ENCODE measurements at places on chromosomes 7 and 10.

- DNase-seq, result no peak
Measured at GRCh38 chr10:119653209-119653608, 2.0 kb downstream of the BAG3 start.

DNA sequence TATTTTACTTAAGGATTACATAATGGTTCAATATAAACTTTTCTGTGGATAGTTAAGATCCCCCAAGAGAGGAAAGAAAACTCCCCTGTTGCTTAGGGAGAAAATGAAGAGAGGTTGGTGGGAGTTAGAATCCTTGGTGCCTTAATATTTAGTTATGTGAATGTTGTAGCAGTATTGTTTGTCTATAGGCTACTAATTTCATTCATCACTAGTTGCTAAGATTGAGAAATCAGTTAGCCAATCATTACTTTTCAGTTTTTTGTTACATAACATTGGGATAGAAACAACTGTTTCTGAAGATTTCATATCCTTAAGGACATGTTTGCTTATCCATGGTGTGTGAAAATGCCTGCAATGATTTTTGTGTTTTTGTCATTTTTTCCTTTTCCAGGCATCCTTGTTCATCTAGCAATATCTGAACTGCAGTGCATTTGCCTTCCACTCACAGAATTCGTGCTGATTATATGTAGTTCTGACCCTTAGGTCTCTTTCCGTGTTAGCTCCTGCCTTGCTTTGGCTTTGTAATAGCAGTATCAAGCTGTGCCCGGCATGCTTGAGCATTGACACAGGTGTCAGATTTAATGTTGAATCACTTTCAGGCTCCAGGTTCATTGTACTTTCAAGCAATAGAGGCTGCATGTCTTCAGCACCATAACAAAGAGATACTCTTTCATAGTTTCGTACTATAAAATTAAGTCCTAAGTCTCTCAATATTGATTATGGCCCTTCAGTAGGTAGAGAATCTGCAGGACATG is 85.0 kb downstream of the PODXL start:
- DNase-seq, result no peak

DNA sequence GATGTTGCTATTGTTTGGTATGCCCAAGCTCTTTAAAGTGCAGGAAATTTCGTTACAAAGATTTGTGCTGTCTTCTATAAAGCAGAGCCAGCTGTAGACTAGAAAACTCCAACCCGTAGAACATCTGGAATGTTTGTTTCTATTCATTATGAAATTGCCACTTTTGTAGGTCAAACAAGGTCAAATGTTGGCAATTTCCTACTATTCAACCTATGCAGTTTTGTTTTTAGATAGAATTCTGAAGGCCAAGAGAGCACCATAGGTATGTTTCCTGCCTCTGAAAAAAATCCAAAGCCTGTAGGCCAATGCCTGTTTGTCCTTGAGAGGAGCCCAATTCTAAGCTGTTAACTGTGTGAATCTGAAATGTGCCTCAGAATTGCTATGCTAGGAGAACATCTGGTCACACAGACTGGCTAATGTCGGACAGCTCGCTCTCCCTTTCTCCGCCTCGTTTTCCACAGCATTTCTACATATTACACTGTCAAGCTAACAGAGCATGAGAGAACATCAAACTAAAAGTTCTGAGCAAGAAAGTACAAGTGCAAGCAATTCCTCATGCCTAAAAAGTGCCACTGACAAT is 267.2 kb upstream of the LRGUK start:
- DNase-seq, result no peak

DNA sequence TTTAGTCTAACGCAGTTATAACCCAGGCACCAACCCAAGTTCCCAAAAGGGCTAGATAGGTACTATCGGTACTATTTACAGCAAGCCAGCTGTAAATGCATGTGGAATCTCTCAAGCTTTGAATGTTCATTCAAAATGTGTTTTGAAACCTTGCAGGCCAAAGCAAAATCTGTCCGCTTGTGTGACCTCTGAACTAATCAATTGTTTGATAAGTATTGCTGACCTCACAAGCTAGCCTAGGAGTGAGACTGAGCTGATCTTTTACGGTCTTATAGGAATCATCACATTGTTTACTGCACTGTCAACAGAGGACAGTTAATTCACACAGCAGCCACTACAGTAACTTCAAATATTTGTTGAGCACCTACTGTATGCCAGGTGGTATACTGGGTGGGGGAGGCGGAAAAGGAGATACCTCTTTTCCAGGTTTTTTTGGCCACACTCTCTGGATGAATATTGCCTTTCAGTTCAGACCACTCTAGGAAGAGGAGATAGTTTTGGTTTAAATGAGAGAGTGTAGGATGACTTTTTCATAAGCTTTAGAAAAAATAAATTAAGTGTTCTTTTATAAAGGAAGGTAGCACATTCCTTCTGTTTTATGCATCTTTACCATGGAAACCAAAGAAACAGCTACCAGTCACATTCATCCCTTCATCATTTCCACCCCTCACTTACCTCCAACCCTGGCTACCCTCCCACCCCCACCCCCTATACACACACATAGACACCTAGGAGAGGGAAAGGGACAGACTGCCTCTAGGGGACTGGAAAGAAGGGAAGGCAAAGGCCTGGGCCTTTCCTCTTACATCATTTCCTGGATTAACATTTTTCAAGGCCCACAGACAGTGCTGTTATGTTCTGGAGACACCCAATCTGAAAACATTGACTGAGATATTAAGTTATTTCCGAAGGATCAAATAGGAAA is 2.4 kb downstream of the PAPSS2 start:
- DNase-seq, result no peak

Data from stimulated activated CD8-positive, alpha-beta memory T cell treated with anti-CD3 and anti-CD28 coated beads, Interleukin-15, amount 100 ng/mL, for 1 hour (primary cell).